ENCODE measurements at places on chromosomes 3 and 15.
A peak's percentile ranks its signal among the peaks of the same experiment; 100 is the strongest.

GRCh38 chr3:110246796-110247376 lies 824.7 kb upstream of the NECTIN3 start:
- DNase-seq = no peak

DNA sequence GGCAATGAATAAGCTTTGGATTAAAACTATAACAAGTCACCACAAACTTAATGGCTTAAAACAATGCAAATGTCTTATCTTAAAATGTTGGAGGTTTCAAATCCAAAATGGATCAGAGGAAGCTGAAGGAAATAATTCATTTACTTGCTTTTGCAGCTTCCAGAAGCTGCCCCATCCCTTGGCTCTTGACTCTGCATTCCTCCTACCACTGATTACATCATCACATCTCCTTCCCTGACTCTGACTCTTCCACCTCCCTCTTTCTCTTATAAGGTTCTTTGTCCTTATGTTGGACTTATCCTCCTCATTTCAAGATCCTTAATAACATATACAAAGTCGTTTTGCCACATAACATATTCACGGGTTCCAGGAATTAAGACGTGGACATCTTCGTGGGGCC lies 982.8 kb upstream of the ROBO1 start:
- DNase-seq = no peak

- no peak for DNase-seq
Measured at GRCh38 chr3:89238846-89239245, 131.4 kb downstream of the EPHA3 start.

DNA sequence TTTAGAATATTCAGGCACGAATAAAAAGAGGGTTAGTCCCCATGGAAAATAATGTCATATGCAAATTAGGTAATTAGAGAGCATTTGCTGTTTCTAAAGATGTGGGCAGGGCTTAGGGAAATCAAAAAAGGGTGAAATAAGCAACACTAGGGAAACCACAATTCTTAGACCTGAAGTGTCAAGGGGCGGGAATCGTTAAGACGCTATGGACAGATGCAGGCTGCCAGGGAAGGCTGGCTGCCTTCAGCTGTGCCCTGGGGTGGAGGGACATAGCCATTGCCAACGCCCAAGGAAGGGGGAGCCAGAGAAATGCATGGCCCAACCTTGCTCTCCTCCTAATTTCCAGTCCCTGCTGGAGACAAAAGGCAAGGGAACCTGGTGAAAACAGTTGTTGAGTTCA lies 141.7 kb upstream of the PROK2 start:
- DNase-seq = no peak

- no peak for DNase-seq
Measured at GRCh38 chr3:40333416-40333815, 23.9 kb downstream of the EIF1B start.

- peak; percentile 34 for DNase-seq
Measured at GRCh38 chr3:55333923-55334322, 153.2 kb downstream of the WNT5A start.
